Vagina (tissue), 2 donors: ENCODE measurements at places on chromosomes 7 and 10. TPM values are rescaled to one million over a fixed set of nuclear protein-coding genes. Genes with fewer than 3 reads are reported as not detected.

CC2D2B gene
- 2.5 TPM for total RNA-seq

POLR3A gene
- total RNA-seq, result 16.9 TPM

DYDC1 gene
- total RNA-seq, result not detected

NRG3 gene
- total RNA-seq, result not detected

FLNC gene
- total RNA-seq, result 31.9 TPM

SRPK2 gene
- 47.1 TPM for total RNA-seq

ARF5 gene
- total RNA-seq, result 137 TPM

WASHC2C gene
- 36.1 TPM for total RNA-seq

SH2D4B gene
- not detected for total RNA-seq

LDB3 gene
- total RNA-seq, result 4.7 TPM

RAPGEF5 gene
- 68.0 TPM for total RNA-seq

PRLHR gene
- total RNA-seq, result 23.1 TPM

GATA3 gene
- total RNA-seq, result 8.6 TPM

C10orf90 gene
- total RNA-seq, result not detected

ZNF37A gene
- total RNA-seq, result 14.5 TPM

AKR1D1 gene
- total RNA-seq, result not detected

MUC3A gene
- total RNA-seq, result 0.49 TPM
